ENCODE measurements at places on chromosomes 7 and 10.

DNA sequence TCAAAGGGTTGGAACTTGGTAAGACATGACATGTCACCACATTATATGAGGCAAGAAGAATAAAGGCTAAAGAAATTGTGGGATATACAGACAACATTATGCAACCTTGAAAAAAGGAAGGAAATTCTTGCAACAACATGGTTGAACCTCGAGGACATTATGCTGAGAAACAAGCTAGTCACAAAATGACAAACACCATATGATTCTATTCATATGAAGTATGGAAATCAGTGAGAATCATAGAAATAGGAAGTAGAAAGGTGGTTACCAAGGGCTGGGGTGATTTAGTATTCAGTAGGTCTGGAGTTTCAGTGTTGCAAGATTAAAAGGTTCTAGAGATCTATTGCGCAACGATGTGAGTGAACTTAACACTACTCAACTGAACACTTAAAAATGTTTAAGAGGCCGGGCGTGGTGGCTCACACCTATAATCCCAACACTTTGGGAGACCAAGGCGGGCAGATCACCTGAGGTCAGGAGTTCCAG lies 126.9 kb upstream of the TBX20 start:
- no peak for DNase-seq

- no peak for DNase-seq
Measured at GRCh38 chr7:91181949-91182348, 82.3 kb upstream of the FZD1 start.

- DNase-seq, result peak; percentile 3
Measured at GRCh38 chr10:118394301-118395200, 52.4 kb upstream of the FAM204A start.

GRCh38 chr10:121088524-121088923 lies 237.4 kb downstream of the WDR11 start:
- DNase-seq, result peak; percentile 29

DNA sequence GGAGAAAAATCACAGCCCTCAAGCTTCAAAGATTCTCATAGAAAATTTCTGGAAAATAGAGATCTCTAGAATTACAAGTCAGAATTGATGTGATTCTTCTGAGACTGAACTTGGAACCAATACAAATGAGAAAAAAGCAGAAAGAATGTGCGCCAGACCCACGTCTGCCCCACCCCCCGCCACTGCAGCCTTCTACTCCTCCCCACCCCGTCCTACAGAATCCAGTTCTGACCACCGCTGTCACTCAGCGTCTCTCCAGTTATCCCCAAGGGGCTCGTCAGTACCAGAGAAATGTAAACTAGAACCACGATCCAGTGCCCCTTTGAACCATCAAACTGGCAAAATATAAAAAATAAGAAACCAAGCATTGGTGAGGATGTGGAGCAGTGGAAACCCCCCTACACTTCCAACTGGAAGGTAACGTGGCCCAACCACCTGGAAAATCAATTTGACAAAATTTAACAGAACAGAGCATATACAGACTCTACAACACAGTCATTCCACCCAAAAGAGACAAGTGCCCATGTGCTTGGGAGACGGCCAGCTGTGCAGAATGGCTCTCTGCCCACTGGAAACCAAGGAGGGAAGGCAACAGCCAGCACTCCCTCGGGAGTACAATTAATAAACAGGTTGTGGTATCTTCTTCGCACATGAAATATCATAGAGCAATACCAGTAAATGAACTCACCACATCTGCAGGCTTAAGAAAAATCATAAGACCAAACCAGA lies 397.9 kb downstream of the TNS3 start:
- peak; percentile 87 for DNase-seq

- peak; percentile 28 for DNase-seq
Measured at GRCh38 chr7:11726794-11727155, 105.2 kb downstream of the THSD7A start.

GRCh38 chr7:150340875-150341262 lies 560 bp downstream of the RARRES2 start:
- no peak for DNase-seq

DNA sequence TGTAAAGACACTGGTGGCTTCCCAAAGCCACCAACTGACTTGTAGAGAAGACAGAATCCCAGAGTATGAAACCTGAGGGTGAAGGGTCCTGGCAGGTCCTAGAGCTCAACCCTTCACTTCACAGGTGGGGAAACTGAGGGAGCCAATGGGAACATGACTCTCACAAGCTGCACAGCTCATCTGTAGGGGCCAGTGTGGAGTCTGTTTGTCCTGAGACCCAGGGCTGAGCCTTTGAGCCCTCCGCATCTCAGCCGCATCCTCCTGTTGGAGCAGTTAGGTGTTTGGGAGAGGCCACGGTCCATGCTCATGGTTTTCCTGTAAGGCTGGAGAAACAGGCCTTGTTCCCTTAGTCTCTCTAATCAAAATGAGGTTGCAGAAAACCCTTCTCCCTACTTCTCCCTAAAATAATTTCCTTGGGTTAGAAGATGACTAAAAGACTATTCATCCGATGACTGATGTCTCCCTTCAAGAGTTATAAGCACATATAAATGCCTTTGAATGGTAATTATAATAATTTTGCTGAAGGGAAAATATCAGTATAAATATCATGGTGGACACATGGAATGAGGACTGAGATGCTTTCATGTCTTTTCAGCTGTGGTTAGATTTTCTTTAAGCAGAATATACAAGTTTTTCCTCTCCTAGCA lies 10.3 kb downstream of the HTRA1 start:
- DNase-seq, result no peak

GRCh38 chr7:92517631-92518030 lies 10.7 kb downstream of the PEX1 start:
- DNase-seq, result no peak

DNA sequence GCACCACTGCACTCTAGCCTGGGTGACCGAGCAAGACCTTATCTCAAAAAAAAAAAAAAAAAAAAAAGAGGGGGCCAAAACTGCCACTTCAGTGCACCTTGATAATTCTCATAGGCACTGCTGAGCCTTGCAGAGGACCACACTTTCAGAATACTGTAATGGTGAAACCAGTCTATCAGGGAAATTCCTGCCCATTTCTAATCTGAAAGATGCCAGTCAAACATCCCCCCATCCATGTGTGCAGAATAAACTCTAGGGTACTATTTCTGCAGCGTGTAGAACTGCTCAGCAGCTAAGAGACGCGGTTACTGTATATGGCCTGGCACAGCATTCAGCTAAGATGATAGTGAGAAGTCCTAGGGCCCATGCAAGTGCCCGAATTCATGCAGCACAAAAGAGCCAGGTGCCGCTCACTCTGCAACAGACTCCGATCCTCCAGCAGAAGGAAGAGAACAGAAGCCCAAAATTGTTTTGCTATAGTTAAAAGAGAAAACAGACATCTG lies 286.8 kb upstream of the KLF14 start:
- peak; percentile 56 for DNase-seq

DNA sequence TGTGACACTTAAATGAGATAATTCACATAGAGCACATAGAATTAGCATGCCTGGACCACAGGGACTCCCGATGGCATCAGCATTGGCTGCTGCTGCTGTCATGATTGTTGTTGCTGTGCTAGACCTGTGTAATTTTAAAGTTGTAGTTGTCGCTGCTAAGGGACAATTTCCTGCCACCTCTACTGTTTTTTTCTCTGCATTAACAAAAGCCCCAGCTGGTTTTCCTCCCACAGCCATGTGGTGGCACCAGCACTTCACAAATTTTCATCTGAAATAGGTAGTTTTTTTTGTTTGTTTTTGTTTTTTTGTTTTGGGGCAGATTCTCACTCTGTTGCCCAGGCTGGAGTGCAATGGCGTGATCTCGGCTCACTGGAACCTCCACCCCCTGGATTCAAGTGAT lies 25.4 kb upstream of the PRXL2A start:
- DNase-seq, result peak; percentile 24

Data from NCI-H1694 (cell line).